ENCODE measurements at places on chromosomes 4 and X.

DNA sequence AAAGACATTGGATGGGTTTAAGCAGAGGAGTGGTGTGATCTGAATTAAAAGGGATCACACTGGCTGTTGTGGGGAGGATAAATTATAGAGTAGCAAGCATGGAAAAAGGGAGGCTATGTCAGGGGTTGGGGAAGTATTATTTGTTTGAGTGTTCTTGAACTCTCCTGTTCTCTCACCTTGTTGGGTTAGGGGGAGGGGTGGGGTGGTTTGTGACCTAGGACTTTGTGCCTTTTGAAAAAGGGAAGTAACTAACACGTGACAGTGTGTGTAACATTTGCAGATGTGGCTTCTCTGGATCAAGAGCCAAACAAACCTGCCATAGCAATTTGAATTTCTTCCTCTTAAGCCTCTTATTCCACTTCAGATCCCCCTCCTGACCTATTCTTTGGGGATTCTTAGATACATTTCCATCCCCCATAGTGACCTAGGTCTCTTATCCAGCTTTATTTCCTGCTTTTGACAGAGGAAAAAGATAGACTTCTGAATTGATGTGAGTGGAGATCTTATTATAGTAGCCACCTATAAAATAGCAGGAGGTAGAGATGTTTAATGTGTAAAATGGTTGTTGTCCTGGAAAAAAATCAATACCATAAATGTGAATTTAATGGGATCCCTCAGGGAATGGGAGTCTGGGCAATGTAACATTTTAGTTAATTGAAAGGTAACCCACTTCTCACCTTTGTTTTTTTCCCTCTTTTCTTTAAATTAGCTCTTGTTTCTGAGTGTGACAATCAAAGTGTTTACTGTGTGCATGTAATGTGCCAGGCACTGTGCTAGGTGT is 120.4 kb downstream of the CT47B1 start:
- no peak for DNase-seq

GRCh38 chrX:47690175-47690574 is 31.2 kb upstream of the UXT start:
- DNase-seq, result no peak

GRCh38 chr4:2745981-2746806 is 9.9 kb downstream of the TNIP2 start:
- no peak for DNase-seq

GRCh38 chrX:145910017-145910416 is 92.4 kb downstream of the SLITRK2 start:
- DNase-seq, result no peak

- no peak for DNase-seq
Measured at GRCh38 chrX:136627409-136627808, 20.5 kb upstream of the CD40LG start.
